ENCODE measurements at places on chromosomes 7 and 10.

GRCh38 chr7:84999450-84999849 lies 187.4 kb downstream of the SEMA3D start:
- DNase-seq: no peak

DNA sequence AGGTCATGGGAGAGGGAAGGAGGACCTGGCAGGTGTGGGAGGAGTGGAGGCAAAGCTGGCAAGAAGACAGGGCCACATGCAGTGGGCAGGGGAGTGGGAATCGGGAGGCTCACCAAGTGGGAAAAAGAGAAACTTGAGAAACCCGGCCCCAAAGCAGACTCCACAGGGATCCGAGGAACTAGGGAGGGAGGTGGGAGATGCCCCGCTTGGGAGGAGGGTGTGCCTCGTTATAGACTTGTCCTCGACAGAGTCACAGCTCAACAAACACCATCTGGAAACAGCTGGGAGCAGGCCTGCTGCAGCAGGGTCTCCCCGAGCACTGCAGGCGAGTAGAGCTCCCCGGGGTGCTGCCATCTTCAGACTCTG lies 54.8 kb downstream of the MKI67 start:
- no peak for DNase-seq

DNA sequence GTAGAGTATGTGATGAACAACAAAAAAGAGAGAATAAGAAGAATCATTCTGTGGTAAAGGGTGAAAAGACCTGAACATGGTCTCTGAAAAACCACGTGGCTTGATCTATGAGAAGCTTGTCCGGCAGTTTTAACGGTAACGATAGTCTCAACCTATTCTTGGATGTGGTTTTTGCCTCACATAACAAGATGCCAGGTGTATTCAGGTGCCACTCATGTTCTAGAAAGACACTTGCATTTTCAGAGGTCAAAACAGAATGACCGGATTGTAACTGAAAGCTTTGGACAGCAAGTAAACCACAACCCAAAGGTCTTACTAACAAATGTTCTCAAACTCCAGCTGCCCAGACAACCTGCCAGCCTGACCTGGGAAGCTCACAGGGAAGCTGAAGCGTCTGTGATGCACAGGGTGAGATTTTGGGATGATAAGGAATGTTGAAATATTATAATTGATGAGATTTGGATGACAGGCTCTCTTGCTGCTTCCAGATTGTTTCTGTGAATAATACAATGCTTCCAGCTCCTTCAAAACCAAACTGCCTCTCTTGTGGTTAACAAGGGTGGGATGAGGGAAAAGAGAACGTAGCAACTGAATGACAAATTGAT lies 137.4 kb upstream of the GRB10 start:
- no peak for DNase-seq

DNA sequence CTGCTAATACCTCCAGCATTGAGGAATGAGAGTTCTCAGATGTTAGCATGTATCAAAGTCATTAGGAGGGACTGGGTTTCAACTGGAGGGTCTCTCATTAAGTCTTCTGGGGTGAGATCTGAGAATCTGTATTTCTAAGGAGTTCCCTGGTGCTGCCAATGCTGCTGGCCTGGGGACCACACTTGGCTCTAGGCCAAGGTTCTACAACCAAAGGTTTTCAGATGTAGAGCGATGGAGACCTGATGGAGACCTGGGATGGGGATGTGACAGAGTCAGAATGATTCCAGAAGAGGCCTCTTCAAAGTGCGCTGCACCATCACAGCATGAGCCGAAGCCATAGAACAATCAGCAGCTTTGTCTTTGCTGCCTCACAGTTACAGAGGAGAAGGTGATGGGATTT lies 27.2 kb downstream of the ST8SIA6 start:
- peak; percentile 45 for DNase-seq

DNA sequence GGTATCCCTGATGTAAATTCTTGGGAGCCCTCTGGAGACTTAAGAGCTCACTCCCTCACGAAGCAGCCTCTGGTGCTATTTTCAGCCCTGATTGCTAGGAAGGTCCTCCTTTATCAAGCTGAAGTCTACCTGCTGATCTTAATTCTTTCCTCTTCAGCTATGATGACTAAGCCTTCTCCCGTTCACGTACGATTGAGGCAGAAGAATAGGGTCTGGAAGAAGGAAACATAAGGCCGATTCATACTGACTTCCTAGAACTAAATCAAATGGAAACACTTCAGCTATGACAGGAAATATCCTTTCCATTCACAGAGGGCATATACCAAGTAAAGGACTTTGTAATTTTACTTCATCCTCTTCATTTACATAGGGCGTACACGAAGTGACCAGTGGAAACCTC lies 107.0 kb downstream of the CPXM2 start:
- DNase-seq: no peak
